ENCODE measurements at places on chromosomes 13 and 19.

DNA sequence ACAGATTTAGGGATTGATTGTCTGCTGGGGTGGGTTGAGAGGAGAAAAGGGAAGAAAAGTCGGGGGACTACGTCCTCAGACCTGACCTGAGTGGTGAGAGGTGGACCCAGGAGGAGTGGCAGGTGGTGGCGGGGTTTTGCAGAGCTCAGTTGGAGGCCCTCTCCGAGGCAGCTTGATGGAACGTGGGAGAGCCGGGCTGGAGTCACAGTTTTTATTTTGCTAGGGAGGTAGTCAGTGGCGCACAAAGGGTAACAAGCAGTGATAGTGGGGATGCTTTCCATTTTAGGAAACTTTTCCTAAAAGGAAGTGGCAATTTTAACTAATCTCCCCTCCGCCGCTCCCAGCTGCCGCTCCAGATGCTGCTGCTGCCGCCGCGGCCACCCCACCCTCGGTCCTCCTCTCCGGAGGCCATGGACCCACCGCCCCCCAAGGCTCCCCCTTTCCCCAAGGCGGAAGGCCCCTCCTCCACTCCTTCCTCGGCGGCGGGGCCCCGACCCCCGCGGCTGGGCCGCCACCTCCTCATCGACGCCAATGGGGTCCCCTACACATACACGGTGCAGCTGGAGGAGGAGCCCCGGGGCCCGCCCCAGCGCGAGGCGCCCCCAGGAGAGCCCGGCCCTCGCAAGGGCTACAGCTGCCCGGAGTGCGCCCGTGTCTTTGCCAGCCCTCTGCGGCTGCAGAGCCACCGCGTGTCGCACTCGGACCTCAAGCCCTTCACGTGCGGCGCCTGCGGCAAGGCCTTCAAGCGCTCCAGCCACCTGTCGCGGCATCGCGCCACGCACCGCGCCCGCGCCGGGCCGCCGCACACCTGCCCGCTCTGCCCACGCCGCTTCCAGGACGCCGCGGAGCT is 1.1 kb upstream of the ZNF581 start:
- peak; percentile 30 for DNase-seq

GRCh38 chr19:5232798-5233505 is 107.7 kb downstream of the PTPRS start:
- DNase-seq, result no peak

- DNase-seq, result no peak
These were observed 16.8 kb downstream of the FCGBP start for GRCh38 chr19:39917561-39918182.

DNA sequence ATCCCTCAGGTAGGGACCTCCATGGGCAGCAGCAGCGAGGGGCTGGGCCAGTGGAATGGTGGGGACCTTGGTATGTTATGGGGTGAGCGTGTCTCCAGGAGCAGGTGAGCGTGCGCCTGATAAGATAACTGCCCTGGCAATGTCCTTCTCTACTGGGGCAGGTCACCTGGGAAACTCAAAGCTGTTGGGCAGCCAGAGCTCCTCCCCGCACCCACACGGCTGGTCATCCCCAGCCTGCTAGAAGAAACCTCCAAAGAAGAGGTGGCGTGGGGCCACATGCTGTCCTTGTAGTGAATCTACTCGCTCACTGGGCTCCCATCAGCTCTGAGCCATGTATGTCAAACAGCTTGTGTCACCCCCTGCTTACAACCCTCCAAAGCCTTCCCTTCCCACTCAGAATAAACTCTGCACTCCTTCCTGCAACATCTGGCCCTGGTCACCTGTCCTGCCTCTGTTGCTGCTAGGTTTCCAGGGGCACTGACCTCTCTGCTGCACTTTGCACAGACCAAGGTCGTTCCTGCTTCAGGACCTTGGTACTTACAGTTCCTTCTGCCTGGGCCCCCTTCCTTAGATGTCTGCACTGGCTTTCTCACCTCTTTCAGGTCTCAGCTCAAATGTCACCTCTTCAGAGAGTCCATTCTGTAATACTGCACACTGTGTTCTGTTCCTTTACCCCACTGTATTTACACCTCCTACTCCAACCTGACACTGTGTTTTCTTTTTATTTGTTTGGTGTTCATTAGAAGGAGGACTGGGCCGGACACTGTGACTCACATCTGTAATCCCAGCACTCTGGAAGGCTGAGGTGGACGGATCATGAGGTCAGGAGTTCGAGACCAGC is 1.8 kb upstream of the ATP4A start:
- no peak for DNase-seq

DNA sequence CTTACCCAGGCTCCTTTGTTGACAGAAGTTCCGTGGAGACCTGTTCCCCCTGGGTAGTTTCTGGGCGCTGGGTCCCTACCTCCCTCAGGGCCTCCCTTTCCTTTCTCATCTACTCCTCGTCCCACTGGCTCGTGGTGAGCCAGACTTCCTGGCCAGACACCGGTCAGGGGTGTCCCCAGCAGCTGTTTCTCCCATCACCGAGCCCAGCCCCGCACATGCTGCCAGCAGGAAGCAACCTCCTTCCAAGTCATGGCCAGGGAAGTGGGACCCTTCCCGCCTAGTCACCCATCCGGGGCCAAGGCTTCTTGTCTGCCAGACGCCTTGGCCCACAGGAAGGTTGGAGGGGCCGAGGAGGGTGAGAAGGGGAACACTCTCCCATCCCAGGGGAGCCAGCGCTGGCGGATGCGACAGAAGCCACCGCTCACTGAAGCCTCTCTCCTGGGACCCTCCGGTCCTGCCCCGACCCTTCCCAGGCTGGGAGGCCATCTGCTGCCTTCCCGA is 5.7 kb downstream of the PAK4 start:
- no peak for DNase-seq

- DNase-seq, result no peak
These were observed 65.9 kb downstream of the ZNF627 start for GRCh38 chr19:11663181-11663591.

GRCh38 chr13:40993987-40994386 is 25.1 kb downstream of the ELF1 start:
- DNase-seq, result no peak

DNA sequence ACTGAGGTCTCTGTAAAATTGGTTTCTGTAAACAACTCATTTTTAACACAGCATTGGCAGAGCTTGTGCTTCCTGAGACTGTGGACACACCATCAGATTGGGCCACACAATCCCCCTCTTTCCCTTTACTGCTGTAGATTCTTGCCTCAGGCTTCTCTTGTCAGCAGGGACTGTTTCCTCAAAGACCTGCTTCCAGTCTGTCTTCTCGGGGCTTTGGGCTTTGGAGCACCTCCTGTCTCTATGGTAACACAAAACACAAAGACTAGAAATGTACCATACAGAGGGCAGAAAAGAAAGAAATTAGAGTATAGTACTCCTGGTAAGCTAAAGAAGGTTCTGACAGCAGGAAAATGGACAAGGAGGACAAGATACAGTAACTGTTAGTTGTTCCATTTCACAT is 484.5 kb downstream of the DIAPH3 start:
- no peak for DNase-seq

- DNase-seq, result no peak
These were observed 142.8 kb downstream of the KLF12 start for GRCh38 chr13:73991384-73991783.

GRCh38 chr13:114096811-114097211 is 35.6 kb downstream of the RASA3 start:
- no peak for DNase-seq

DNA sequence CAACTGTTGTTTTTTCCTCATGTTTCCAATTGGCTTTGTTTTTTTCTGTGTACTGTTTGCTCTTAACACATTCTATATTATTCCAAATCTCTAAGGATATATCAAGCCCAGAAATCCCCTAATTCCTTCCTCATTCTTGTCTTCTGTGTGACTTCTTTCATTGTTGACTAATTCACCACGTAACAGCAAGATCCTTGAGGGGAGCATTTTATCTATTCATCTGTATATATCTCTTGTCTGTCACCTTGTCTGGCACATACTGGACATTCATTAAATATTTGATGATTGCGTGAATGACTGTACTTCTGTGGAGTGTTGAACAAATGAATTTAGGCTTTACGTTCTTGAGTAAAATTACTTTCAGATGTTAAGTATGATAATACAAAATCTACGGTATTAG is 44.8 kb upstream of the OLFM4 start:
- DNase-seq, result no peak

DNA sequence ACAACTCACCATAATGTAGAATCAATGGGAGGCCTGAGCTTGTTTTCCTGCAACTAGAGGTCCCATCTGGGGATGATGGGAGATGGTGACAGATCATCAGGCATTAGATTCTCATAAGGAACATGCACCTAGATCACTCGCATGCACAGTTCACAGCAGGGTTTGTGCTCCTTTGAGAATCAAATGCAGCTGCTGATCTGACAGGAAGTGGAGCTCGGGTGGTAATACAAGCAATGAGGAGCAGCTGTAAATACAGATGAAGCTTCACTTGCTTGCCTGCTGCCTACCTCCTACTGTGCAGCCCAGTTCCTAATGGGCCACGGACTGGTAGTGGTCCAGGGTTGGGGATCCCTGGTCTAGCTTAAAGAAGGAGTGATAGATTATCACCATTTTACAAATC is 33.0 kb downstream of the KPNA3 start:
- DNase-seq, result no peak

DNA sequence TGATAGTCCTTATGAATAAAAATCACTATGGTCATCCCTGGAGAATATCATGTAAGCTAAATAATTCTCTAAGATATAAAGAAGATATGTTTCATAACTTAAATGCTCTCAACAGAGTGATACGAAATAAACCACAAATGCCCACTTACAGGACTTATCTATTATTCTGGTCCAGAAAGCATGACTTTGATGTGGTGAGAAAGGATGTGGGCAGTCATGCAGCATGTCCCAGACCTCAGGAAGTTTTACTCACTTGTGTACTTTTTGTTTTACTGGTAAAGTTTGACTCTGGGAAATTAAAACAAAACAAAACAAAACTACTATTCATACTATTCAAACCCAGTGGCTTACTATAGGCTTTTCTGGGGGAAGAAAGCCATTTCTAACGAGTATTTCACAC is 483.2 kb upstream of the SLITRK6 start:
- DNase-seq, result peak; percentile 13

DNA sequence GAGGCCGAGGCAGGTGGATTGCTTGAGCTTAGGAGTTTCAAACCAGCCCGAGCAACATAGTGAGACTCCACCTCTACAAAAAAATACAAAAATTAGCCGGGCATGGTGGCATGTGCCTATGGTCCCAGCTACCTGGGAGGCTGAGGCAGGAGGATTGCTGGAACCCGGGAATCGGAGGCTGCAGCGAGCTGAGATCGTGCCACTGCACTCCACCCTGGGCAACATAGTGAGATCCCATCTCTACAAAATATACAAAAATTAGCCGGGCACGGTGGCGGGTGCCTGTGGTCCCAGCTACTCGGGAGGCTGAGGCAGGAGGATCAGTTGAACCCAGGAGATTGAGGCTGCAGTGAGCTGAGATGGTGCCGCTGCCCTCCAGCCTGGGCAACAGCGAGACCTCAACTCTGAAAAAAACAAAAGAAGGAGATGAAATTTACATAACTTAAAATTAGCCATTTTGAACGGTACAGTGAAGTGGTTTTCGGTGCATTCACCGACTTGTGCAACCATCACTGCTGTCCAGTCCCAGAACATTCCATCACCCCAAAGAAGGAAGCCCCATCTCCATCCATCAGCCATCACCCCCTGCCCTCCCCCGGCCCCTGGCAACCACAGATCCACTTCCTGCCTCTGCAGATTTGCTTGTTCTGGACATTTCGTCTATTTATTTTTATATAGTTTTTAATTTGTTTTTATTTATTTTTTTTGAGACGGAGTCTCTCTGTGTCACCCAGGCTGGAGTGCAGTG is 1.6 kb upstream of the AZU1 start:
- DNase-seq, result no peak

- DNase-seq, result no peak
These were observed 107.0 kb upstream of the RFC3 start for GRCh38 chr13:33710924-33711323.

GRCh38 chr13:39105110-39105509 is 66.9 kb downstream of the NHLRC3 start:
- DNase-seq, result no peak
